Ovary (tissue), 10 donors: ENCODE measurements at places on chromosomes 13 and 19. TPM values are rescaled to one million over a fixed set of nuclear protein-coding genes. Genes with fewer than 3 reads are reported as not detected.

Gene ZNF415
- total RNA-seq: 7.0 TPM

Gene ZNF358
- total RNA-seq: 90.7 TPM

Gene FXYD7
- 2.8 TPM for total RNA-seq

Gene DNAAF3
- 3.8 TPM for total RNA-seq

Gene PSG6
- total RNA-seq: not detected

Gene IL17D
- total RNA-seq: 4.4 TPM

Gene KCNN4
- total RNA-seq: 3.6 TPM

Gene ATP4B
- total RNA-seq: not detected

Gene SYCN
- total RNA-seq: 1.2 TPM

Gene ZNF491
- total RNA-seq: 4.0 TPM

Gene LRRC4B
- total RNA-seq: 1.2 TPM

Gene ACER1
- total RNA-seq: 0.15 TPM
